ENCODE measurements at places on chromosomes 3 and 15.

DNA sequence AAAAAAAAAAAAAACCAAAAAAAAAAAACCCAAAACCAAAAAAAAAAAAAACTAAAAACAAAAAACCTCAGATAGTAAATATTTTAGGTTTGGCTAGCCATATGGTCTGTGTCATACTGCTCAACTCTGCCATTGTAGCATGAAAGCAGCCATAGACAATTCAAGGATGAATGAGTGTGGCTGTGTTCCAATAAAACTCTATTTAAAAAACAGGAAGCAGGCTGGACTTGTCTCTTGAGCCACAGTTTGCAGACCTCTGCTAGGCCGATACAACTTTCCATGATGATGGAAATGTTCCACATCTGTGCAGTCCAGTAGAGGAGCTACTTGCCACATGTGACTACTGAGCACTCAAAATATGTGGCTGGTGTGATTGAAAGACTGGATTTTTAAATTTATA lies 11.1 kb downstream of the EFCAB12 start:
- no peak for DNase-seq

DNA sequence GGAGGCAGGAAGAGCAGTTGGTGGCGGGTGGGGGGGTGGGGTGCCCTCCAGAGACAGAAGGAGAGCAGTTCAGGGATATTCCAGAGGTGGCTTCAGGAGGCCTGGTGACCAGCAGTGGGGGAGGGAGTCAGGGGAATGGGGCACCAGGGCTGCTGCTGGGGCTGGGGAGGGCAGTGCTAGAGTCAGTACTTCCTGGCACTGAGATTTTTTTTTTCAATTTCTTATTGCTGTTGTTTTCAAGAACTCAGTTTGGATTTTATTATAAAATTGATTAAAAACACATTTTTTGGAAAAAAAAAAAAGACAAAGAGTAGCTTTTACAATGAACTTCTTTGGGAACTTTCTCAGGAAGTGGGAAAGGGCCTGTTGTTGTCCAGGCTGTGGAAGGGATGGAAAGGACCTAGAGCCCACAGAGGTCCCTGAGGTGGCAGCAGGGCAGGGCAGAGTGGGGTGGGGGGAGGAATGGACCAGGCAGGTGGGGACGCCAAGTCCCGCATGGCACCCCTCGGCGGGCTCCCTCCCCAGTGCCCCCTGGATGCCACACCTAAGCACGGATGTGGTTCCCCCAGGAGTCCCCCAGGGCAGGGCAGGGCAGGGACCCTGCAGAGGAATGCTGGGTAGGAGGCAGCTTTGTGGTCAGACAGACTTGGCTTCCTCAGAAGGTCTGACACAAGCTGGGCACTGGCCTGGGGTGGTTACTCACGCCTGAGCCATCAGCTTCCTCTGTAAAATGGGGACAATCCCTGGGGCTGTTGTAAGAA lies 8.5 kb upstream of the ANPEP start:
- DNase-seq = no peak

GRCh38 chr15:35618260-35619188 lies 72.6 kb upstream of the DPH6 start:
- DNase-seq = no peak

- DNase-seq = no peak
Observed at GRCh38 chr15:64216730-64217428, 54.1 kb upstream of the PPIB start.

DNA sequence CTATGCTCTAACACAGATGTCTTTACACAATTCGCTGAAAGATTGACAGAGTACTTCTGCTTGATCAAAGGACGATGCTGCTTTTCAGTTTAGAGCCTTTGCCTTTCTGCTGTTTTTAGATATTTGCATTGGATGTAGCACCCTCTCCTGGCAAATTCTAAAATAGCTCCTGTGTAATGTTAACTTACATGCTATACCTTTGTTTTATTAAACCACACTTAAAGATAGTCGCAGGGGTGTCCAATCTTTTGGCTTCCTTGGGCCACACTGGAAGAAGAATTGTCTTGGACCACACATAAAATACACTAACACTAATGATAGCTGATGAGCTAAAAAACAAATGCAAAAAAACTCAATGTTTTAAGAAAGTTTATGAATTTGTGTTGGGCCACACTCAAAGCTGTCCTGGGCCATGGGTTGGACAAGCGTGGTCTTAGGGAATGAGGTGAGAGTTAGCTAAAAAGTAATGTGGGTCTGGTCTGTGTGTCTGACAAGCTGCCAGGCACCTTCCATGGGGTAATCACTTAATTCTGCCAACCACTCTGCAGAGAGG lies 62.9 kb downstream of the ATG7 start:
- DNase-seq = peak; percentile 62

DNA sequence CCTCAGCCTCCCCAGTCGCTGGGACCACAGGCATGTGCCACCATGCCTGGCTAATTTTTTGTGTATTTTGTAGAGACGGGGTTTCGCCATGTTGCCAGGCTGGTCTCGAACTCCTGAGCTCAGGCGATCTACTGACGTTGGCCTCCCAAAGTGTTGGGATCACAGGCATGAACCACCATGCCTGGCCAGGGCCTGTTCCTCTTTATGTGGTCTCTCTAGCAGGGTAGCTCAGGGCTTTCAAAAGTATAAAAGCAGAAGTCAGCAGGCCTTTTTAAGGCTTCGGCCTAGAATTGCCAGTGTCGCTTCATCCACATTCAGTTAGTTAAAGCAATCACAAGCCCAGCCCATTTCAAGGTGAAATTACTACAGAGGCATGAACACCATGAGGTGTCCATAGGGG lies 7.6 kb downstream of the VHL start:
- DNase-seq = no peak

- DNase-seq = no peak
Observed at GRCh38 chr15:34456658-34457057, 19.1 kb upstream of the GOLGA8A start.

DNA sequence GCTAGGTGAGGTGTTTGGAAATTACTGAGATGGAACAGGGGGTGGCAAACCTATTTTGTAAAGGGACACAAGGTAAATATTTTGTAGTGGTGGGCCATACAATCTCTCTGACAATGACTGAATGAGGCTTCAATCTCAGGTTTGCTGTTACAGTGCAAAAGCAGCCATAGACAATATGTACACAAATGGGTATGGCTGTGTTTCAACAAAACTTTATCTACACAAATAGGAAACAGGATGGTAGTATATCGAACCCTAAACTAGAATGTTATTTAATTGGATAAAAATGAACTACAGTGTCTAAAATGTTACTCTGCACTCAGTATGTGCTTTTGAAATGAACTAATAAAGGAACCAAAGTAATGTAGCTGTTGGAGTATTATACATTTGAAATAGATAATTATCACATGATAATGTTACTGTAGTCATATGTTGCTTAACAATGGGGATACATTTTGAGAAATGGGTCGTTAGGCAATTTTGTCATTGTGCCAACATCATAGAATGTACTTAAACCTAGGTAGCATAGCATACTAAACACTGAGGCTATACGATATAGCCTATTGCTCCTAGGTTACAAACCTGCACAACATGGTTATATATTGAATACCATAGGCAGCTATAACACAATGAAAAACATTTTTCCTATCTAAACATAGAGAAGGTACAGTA lies 495.2 kb upstream of the TBL1XR1 start:
- no peak for DNase-seq

DNA sequence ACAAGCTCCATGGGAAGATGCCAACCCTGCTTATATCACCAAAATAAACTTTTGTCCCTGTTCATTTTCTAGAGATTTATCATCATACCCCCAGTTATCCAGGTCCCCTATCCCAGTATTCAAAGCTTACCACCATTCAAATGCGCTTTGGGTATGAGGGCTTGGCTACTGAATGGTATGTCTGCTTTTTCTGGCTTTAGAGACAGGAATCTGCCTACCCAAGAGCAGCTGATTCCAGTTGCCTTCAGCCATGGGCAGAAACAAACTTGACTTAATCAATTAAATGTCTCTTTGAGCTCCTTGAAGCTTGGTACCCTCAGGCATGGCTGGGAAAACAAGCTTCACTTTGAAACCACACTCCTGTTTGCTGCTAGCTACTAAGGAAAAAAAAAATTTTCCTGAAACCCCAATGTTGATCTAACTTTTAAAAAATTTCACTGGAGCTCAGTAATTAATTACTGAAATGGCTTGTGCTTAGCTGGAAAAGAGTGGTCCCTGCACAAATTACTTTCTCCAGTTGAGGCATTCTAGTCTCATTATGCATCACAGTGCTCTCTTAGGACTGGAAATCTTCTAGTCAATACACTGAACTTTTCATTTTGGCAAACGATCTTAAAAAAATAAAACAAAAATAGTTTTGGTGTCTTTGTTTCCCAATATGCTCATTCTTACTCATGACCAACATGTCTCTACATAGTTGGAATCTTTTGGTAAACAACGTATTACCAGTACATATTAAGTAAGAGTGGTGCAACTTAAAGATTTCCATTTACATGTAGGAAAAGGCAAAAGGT lies 242.8 kb downstream of the DTWD1 start:
- DNase-seq = no peak

DNA sequence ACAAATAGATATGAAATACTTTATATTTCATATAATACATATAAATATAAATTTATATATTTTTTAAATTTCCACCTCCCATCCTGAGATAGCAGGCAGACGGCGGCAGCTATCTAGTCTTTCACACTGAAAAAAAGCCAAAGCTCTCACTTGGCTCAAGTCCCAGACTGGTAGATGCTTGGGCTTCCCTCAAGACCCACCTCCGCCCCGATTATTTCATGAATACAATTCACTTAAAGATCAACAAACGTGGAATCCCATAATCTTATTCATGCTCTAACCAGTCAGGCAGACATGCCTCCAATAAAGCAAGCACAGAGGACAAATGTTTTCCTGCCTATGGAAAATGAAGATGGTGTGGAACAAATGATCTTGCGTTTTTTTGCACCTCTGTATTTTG lies 275.9 kb upstream of the NR2F2 start:
- DNase-seq = no peak

GRCh38 chr3:122307094-122307687 lies 17.9 kb upstream of the CSTA start:
- DNase-seq = no peak

- no peak for DNase-seq
Observed at GRCh38 chr3:115551016-115551415, 72.3 kb upstream of the GAP43 start.

- no peak for DNase-seq
Observed at GRCh38 chr3:112546216-112546759, 15.5 kb downstream of the ATG3 start.

GRCh38 chr3:197709135-197709534 lies 27.6 kb downstream of the RUBCN start:
- peak; percentile 62 for DNase-seq

- DNase-seq = no peak
Observed at GRCh38 chr3:8423307-8423706, 78.3 kb upstream of the LMCD1 start.

GRCh38 chr3:87993566-87993965 lies 65.2 kb downstream of the CGGBP1 start:
- DNase-seq = no peak

GRCh38 chr3:129001101-129001805 lies at the start of gene EFCC1:
Gene EFCC1 (plus strand): TSS chr3:129001304. CDS start chr3:129001629, 325 bp downstream.
- DNase-seq = no peak

- no peak for DNase-seq
Observed at GRCh38 chr3:78823859-78824258, 943.9 kb downstream of the ROBO1 start.

- peak; percentile 8 for DNase-seq
Observed at GRCh38 chr15:66046751-66047150, 177.5 kb downstream of the RAB11A start.

Measured in GM12865 (cell line).